B cell (primary cell): ENCODE measurements at places on chromosomes 1 and 21.

GRCh38 chr1:208665936-208666335, 421.8 kb upstream of the PLXNA2 start:
- no peak for DNase-seq

DNA sequence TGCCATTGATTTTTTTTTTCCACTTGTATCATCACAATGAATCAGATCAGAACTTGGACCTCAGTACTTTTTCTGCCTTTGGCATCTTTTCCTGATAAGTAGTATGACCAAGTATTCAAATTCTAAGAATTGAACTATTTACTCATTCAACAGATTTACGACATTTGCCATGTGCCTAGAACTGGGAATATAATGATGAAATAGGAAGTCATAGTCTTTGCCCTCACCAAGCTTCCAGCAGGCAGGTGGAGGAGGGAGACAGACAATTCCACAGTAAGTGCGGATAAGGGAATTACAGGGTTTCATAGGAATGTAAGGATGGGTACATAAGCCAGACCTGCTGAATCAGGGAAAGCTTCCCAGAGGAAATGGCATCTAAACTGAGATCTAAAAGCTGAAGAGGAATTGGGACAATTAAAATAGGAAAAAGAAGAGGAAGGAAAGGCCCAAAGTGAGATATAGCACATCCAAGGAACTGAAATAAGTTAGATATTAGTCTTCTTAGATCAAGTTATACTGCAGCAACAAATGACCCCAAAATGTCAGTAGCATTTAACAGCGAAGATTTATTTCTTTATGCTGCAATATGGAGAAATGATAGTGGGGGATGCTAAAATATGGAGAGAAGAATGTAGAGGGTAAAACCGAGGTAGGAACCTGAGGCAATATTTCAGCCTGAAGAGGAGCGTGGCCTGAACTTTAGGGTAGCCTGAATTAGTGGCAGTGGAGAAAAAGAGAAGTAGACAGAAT, 5.3 kb upstream of the DDX59 start:
- no peak for DNase-seq

DNA sequence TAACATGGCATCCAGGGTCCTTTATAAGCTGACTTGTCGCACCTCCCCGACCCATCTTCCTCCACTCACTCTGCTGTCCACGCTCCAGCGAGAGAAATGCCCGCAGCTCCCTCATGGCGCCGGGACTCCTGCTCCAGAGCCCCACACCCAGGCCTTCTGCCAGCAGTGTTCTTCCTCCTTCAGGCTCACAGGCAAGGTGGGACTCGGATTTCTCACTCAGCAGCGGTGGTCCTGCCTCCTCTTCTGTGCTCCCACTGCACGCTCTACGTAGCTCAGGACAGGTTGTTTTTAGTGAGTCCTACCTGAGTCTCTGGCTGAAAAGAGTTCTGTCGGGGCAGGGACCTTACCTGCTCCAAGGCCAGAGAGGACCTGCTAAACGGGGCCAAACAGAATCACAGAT, 11.2 kb downstream of the THEMIS2 start:
- DNase-seq, result no peak

- DNase-seq, result no peak
Observed at GRCh38 chr1:34842952-34843371, 16.6 kb downstream of the SMIM12 start.

GRCh38 chr1:88341447-88341846, 342.6 kb upstream of the PKN2 start:
- DNase-seq, result no peak

DNA sequence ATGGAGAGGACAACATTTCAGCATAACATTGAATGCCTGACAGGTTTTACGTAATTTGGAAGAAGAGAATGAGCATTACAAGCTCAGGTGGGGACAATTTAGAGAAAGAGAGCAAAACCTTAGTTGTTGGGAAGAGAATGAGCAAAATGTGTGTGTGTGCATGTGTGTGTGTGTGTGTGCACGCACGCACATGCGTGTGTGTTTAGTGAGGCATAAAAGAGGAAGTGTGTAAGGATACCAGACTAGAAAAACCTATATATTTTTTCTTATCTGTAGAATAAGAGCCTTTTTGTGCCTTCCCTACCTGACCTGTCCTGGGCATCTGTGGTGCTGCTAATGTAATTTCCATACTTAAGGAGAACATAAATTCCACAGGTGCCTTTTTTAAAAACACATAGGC, 99.0 kb upstream of the PLXNA2 start:
- peak; percentile 24 for DNase-seq
